ENCODE measurements at places on chromosomes 12 and 14. TPM values are rescaled to one million over a fixed set of nuclear protein-coding genes. Genes with fewer than 3 reads are reported as not detected.

The CMTM5 gene
- total RNA-seq, result not detected

The FOXG1 gene
- 0.15 TPM for total RNA-seq

The HOTAIR gene
- total RNA-seq, result 0.25 TPM

The FGD4 gene
- total RNA-seq, result 9.6 TPM

The MGP gene
- total RNA-seq, result not detected

The KRT71 gene
- total RNA-seq, result not detected

The CDC42BPB gene
- total RNA-seq, result 81.1 TPM

The AKAP5 gene
- total RNA-seq, result 0.46 TPM

The GLS2 gene
- total RNA-seq, result not detected

The NUAK1 gene
- 7.0 TPM for total RNA-seq

The MEG3 gene
- total RNA-seq, result 53.8 TPM

The DAO gene
- not detected for total RNA-seq

The TAS2R43 gene
- total RNA-seq, result not detected

The FBXO34 gene
- 11.0 TPM for total RNA-seq

The TNFAIP2 gene
- 262 TPM for total RNA-seq

The PDE6H gene
- total RNA-seq, result not detected
